Right renal pelvis (tissue), 4 donors: ENCODE measurements at places on chromosomes 6 and 20.

DNA sequence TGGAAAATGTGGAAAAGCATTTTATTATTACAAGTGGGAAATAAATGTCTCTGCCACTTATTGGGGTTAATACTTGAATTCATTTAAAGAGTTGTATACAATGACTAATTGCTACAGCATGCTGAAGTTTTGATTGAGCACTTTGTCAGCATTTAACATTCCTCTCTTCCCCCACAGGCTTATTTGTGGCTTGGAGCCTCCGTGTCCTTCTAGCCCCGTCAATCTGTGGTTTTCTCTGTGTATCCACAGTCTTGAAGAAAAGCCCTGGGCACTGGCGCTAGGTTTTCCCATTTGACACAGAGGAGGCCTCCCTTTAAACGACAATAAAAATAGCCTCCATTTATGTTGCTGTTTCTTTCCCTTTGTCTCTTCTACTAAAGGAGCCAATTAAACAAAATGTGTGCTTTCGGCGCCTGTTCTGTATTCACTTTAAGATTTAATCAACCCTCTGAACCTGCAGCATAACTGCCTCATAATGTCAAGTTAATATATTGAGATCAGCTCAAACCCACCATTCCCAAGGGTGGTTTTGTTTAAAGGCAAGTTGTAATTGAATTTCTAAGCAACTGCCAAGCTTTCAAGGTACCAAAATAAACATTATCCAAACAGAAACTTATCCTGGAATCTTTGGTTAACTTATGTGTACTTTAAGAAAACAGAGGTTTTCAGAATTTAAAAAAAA lies 326.6 kb upstream of the RNF24 start:
- no peak for DNase-seq

GRCh38 chr6:37514321-37514771 lies 14.7 kb upstream of the CCDC167 start:
- no peak for DNase-seq

- no peak for DNase-seq
Observed at GRCh38 chr20:41534170-41534569, 84.0 kb downstream of the CHD6 start.

DNA sequence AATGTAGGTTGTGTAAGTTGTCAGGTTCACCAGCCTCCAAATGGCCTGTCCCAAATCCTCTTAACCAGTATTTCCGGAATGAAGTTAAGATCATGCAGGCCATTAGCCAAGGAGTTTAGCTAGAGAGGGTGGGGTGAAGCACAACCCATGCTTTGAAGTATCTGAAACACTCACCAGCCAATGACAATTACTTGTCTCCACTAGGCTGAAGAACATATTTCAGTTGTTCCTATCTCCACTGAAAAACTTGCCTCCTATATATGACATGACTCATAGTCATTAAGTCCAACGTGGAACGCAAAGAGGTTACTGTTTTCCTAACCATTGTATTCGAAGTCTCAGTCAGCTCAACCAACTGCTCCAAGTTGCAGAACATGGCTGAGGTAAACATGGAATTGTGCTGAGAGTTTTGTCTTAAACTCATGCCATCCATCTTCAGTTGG lies 37.4 kb upstream of the TNFAIP3 start:
- no peak for DNase-seq

- DNase-seq, result no peak
Observed at GRCh38 chr6:163635731-163636364, 221.3 kb downstream of the QKI start.

DNA sequence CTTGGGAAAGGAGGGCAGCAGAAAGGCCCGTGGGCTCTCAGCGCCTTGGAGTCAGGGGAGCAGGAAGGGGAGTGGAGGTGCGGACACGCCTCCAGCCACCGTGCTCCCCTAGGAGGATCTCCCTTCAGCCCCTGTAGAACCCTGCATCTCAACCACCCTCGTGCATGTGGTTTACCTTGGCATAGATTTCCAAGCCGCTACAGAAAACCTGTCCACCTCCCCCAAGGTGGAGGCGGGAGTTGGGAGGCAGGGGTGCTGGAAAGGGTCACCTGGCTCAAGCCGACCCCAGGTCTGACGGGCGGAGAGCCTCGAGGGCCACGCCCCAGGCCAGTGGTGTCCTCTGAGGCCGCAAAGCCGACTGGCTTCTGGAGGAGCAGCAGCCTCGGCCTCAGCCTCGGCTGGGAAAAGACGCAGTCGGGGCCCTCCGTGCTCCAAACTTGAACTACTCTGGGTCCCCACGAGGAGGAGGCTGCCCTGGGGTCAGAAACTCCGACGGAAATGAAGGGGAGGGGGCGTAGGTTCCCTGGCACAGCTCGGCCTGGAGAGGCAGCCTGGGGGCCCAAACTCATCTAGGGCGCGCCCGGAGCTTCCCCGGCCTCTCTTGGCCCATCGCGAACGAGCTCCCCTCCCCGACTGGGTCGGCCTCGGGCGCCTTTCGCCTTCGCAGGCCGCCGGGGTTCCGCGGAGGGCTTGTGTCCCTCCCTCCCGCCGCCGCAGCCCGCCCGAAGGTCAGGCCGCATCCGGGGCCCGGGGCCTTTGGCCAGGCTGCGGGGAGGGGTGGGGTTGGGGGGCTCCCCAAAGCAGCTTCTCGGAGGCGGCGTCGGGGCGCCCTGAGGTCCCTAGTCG lies 6.3 kb upstream of the FOXF2 start:
- no peak for DNase-seq
